Heart left ventricle (tissue), 16 donors: ENCODE measurements at places on chromosomes 13 and 19. TPM values are rescaled to one million over a fixed set of nuclear protein-coding genes. Genes with fewer than 3 reads are reported as not detected.

GRCh38 chr13:30039511-30039911 is 189.1 kb upstream of the UBL3 start:
- no peak overlapping the region for H3K4me3 ChIP-seq
- H3K27me3 ChIP-seq, result peaks cover 22% of the 10 kb centered on the region
- no peaks in the 10 kb centered on the region for H3K36me3 ChIP-seq
- H3K4me1 ChIP-seq, result no peaks in the 10 kb centered on the region

DNA sequence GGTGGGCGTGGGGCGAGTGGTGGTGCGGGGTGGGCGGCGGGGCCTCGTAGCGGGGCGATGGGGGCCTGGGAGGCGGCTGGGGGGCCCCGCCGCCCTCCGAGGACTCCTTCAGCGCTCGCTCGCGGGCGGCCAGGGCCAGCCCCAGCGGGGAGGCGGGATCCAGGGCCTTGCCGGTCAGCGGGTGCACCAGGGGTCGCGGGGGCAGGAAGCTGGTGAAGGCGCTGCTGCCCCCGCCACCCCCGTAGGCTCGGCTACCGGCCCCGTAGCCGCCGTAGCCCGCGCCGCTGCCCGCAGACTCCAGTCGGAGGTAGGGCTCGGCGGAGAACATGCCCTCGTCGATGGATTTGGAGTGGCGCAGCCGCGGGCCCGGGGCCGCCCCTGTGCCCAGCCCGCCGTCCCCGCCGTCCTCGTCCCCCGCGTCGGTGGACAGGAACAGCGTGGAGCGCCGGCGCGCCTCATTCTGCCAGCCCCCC is 18.6 kb downstream of the C19orf81 start:
- H3K36me3 ChIP-seq, result no peaks in the 10 kb centered on the region
- H3K27me3 ChIP-seq, result peaks cover 51% of the 10 kb centered on the region
- no peak overlapping the region for H3K27ac ChIP-seq
- H3K4me3 ChIP-seq, result no peak overlapping the region
- H3K4me1 ChIP-seq, result no peaks in the 10 kb centered on the region
- DNase-seq, result no peak

DNA sequence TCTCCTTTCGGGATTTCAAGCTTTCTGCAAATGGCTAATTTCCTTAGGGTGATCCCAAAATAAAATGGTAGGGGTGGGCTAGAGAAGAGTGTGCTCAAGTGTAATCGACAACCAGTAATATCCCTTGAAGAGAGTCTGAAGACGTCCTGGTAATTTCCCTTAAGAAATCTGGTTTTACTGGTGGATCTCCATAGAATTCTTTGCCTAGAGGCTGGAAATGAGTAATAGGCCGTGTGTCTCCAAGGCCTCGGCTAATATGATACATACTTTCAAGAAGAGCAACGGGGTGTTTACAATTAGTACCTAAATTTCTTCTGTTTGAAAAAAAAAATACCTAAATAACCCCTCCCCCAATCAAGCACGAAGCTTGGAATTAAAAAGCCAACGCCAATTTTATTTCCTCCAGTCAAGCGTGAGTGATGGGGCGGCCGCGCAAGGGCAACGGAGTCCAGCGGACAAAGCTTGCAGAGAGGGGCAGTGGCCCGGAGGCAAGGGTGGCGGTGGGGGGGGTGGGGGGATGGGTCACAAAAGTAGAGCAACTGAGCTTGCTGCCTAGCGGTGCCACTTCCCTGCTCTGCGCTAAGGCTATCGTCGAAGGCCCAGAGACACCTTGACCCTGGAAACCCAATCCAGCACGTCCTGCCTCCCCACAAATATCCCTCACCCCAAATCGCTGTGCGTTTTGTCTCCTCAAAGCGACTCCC is 7.8 kb downstream of the SOX21 start:
- no peak overlapping the region for H3K27ac ChIP-seq
- peaks cover 8% of the 10 kb centered on the region for H3K4me1 ChIP-seq
- DNase-seq, result no peak
- H3K4me3 ChIP-seq, result no peak overlapping the region

ITGBL1 gene
- total RNA-seq, result 2.1 TPM

EPS8L1 gene
- 1.5 TPM for total RNA-seq
